ENCODE measurements at places on chromosomes 11 and 22.

- H3K27ac ChIP-seq: no peak overlapping the region
- no peaks in the 10 kb centered on the region for H3K4me1 ChIP-seq
- no peak for DNase-seq
- H3K36me3 ChIP-seq: no peaks in the 10 kb centered on the region
- H3K4me3 ChIP-seq: no peak overlapping the region
Measured at GRCh38 chr11:86197448-86197847, 47.1 kb upstream of the EED start.

GRCh38 chr11:38538866-38539680, 1941.0 kb upstream of the RAG2 start:
- H3K36me3 ChIP-seq: no peaks in the 10 kb centered on the region
- H3K27me3 ChIP-seq: no peaks in the 10 kb centered on the region
- no peak overlapping the region for H3K4me3 ChIP-seq
- DNase-seq: no peak
- H3K27ac ChIP-seq: no peak overlapping the region

- H3K4me1 ChIP-seq: peaks cover 2% of the 10 kb centered on the region
- H3K36me3 ChIP-seq: no peaks in the 10 kb centered on the region
- H3K4me3 ChIP-seq: no peak overlapping the region
- no peaks in the 10 kb centered on the region for H3K27me3 ChIP-seq
- DNase-seq: no peak
Measured at GRCh38 chr22:37618072-37618656, 9.5 kb downstream of the GGA1 start.

- H3K27me3 ChIP-seq: no peaks in the 10 kb centered on the region
- no peak for DNase-seq
- no peaks in the 10 kb centered on the region for H3K4me1 ChIP-seq
- H3K4me3 ChIP-seq: no peak overlapping the region
- H3K36me3 ChIP-seq: no peaks in the 10 kb centered on the region
Measured at GRCh38 chr11:26030399-26030798, 301.5 kb upstream of the ANO3 start.

Measured in uterus (tissue), 4 donors.